Fibroblast of pulmonary artery (primary cell): ENCODE measurements at places on chromosomes 1 and 21.
A peak's percentile ranks its signal among the peaks of the same experiment; 100 is the strongest.

GRCh38 chr1:171884475-171884874 is 43.2 kb downstream of the DNM3 start:
- DNase-seq = no peak

- no peak for DNase-seq
Observed at GRCh38 chr1:38502758-38503157, 356.8 kb downstream of the RRAGC start.

- no peak for DNase-seq
Observed at GRCh38 chr1:119920104-119920968, 24.0 kb upstream of the ADAM30 start.

DNA sequence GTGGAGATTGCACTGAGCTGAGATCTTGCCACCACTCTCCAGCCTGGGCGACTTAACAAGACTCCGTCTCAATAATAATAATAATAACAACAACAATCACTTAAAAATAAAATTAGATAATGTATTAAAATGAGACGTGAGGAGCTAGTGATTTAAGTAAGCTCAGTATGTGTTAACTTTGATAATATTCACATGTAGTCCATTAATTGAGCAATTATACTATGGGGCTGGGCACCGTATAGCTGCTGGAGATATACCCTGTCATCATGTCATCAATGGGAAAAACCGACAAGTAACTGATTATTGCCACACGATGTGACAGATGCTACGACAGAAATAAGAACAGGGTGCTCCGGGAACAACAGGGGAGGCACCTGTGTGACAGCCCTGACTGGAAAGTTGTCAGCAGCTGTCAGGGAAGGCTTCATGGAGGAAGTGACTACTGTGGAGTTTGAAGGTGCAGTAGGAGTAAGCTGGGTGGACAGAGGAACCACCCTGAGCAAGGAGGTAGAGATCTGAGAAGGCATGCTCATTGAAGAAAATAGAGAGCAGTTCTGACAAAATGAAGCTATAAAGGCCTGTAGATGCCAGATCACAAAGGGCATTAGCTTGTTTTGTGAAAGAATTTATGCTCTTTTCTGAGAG is 924 bp upstream of the CAMSAP2 start:
- no peak for DNase-seq

DNA sequence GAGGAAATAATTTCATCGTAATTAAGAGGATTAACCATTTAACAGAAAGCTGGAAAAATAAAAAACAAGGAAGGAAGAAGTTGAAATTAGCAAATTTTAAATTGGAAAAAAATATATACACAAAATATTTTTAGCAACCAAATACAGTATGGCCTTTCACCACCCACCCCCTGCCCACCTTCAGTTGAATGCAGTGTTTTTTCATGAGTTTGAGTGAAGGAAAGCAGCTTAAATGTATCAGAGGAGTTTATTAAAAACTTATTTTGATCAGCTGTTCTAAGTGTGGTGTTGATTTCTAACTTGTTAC is 249.2 kb downstream of the DNM3 start:
- no peak for DNase-seq

- peak; percentile 47 for DNase-seq
Observed at GRCh38 chr1:179586107-179586823, 5.4 kb upstream of the TDRD5 start.

DNA sequence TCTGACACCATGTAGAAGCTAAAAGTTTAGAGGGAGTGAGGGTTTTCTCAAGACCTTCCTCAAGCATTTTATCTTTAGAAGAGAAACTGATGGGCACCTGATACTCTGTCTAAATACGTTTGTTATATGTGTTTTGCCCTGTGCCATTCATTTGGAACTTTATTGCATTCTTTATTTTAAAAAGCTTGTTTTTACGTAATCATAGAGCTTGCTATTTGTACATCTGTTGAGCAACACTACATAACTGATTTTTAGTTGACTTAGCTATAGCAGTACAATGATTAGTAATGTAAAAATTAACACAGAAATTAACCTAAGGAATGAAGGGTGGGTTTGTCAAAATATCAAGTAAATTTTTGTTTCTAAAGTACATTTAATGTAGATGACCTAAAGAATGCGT is 88.5 kb downstream of the RUNX3 start:
- DNase-seq = no peak

DNA sequence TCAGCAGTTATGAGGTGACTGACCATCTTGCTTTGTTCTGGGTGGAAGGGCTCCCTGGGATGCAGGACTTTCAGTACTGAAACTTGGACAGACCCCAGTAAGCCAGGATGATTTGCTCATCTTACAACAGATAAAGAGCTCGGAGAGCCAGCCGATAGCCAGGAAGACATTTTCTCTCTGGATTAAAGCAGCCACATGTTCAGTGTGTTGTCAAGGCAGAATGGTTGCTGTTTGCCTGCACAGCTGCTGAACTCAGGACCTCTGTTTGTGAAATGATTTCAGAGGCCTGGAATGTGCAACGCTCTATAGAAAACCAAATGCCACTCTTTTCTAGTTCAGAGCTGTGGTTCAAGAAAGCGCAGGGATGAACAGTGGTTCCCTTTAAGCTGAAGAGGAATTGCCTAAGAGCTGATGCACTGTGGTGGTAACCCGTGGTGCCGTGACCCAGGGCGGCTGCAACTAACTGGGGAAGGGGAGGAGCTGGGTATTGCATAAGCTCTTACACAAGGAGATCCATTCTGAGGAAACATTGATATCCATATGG is 40.7 kb downstream of the CASQ2 start:
- DNase-seq = peak; percentile 94

DNA sequence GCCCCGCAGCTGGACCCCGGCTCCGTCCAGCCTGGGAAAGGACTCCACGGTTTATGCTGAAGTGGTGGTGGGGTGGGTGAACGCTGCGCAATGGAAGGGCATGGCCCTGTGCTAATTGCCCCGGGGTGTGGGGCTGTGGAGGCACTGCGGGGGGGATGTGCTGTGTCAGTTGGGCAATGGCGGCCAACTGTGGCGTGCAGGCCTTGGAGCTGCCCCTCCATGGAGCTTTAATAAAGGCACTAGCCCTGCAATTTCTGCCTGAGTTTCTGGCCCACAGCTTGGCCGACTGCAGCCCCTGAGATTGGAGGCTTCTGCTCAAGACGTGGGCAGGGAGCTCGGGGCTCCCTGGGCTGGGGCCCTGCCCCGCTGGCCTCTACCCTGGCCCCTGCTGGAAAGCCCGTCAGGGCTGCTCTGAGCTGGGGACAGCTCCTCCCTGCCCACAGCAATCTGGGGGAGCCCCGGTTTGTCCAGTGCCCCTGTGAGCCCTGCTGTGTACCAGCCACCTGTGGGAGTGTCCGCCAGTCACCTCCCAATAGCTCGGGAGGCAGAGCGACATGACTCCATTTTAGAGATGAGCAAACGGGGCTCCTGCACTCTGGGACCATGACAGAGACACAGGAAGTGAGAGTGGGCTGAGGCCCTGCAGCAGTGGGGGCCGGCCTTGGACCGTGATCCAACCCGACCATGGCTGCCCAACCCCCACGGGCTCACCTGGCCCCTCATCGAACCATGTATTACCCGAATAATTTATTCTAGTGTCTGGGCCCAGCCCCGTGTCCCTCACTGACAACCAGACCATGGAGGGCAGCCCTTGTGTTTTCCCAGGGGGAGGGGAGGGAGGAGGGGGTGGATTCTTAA is 8.7 kb upstream of the TNFRSF14 start:
- DNase-seq = no peak

DNA sequence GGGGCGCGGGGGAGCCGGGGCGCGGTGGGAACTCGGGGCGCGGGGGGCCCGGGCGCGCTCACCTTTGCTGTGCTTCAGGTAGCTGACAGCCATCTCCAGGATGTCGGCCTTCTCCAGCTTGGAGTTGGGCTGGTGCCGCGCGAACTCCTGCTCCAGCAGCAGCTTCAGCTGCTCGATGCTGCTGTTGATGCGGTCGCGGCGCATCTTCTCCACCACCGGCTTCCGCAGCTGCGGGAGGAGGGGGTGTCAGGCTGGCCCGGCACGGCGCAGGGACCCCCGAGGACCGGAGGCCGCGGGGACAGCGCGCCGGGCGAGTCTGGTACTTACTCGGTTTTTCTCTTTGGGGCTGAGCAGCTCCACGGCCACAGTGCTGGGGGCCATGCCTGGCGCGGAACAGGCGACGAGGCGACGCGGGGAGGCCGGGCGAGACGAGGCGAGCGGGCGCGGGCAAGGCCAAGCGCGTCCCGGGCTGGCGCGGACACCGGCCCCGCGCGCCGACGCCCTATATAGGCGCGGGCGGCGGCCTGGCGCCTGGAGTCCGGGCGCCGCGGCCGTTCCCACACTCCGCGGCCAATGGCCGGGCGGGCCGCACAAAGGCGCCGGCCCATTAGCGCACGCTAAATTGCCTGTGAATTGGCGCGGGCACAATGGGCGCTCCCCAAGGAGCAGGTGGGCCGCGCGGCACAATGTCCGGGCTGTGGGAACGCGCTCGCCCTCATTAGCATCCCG is at the start of gene HES5:
Gene HES5, minus strand, starts transcription at position 480 of the 729 bp plus-strand sequence. Its CDS starts 99 bp downstream, at position 381.
- no peak for DNase-seq

GRCh38 chr1:18891426-18891780 is 11.0 kb downstream of the ALDH4A1 start:
- DNase-seq = no peak

DNA sequence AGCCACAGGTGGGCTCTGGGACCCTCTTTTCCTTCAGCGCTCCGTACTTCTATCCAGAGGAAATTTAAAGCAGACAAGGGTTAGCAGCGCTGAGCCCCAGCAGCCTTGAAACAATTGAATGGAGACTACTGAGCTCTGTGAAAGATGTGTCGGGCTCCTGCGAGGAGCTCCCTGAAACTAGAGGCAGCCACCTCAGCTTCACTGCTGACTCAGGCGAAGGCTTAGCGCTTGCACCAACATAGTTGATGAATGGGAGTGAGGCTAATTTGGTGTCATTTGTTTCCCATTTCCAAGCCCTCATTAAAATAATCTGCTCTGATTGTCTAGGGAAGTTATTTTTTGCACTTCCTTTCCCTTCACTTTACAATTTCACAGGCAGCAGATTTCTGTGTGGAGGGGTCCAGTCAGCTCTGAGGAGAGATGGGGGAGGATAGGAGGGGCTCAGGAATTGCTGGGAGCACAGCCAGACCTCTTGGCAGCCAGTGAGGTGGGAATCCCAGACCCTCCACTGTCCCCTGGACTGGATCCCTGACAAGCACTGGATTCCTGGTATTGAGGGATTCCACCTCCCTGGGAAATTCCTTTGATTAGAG is 398.9 kb upstream of the PLXNA2 start:
- DNase-seq = no peak
